ENCODE measurements at places on chromosomes 16 and 17.

- no peak for DNase-seq
These were observed 1.5 kb downstream of the C17orf114 start for GRCh38 chr17:4800462-4801196.

- no peak for DNase-seq
These were observed 312.5 kb downstream of the GRIN2A start for GRCh38 chr16:9869776-9870175.

DNA sequence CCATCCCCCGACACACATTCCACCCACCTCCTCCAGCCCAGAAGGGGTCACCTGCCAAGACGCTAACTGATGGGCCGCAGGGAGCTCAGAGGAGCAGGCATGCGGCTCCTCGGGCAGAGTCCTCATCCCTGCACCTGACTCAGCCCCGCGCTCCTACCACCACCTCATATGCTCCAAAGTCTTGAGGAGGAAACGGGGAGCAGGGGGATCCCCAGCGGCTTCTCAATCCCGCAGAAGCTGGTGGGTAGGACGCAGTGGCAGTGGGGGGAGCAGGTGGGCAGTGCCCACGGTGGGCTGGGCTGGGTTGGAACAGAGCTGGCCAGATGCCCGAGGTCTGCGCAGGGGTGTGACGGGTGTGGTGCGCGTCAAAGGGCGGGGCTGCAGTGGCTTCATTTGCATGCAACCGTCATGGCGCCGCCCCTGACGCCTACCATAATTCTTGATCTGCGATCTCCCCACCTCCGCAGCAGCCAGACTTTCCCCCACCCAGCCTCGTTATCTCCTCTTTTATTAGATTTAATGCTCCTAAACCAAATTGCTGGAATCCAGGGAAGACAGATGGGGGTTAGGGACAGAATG lies 39.0 kb upstream of the EMP2 start:
- DNase-seq = peak; percentile 38

DNA sequence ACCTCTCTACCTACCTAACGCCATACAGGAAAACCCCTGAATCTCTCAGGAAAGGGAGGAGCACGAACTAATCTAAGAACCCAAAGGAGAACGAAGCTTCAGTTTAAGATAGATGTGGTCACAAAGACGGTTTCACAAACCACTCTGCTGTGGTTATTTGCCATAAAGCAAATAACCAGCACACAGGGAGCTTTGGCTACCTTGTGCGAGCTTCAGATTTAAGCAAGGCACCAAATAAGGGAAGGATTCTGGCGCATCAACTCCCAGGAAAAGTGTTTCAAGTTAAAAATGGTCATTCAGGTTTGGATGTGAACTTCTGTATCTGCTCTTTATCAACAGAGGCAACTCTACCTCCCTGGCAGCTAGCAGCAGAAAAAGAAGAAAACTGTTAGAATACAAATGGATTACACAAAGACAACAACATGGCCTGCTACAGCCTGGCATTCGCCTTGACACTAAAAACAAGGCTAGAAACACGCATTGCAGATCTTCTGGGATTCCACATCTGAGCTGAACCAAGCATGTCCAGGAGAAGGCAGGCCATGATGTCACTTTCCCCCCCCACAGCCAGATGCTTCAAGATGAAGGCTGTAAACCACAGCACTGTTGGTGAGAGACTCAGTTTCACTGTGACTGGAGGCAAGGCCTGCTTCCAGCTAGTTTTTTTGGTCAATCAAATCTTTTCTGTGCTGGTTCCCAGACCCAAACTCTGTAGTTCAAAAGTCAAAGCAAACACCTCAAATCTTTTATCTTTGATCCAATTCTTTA lies 43.6 kb downstream of the SMG6 start:
- DNase-seq = peak; percentile 50

GRCh38 chr16:27718201-27719105 lies 168.5 kb downstream of the KATNIP start:
- DNase-seq = no peak

- DNase-seq = no peak
These were observed 1.7 kb downstream of the METRNL start for GRCh38 chr17:83080858-83081683.

GRCh38 chr17:49931416-49932137 lies 37.4 kb upstream of the DLX4 start:
- no peak for DNase-seq

DNA sequence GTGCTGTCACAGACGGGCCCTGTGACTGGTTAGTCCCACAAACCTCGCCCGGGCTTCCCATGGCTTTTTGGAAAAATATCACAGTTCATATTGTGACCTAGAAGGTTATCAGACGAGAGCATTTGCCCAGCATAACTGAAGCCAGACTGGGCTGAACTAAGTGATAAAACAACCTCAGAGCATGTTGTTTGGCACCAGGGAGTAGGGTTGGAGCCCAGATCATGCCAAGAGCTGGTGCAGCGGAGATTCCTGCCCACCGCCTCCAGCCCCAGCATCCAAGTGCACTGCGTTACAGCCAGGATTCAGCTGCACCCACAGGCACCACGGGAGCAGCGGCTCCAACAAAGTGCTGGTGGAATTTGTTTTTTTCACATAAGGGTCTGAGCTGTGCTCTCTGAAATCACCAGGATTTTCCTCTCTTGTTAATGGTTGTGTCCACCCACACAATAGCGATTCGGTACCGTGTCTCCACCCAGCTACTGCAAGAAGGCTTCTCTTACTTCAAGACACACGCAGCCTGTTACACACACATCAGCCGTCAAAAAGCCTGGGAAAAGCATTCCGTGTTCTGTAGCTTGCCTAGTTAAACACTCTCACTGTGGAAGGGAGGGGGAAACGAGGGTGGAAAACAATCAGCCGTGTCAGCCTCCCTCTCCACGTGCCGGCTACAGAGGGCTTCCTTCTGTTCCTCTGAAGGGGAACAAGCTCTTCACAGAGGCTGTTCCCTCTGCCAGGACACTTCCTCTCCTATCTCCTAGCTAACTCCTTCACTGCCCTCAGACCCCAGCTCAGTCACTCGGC lies 273.8 kb downstream of the C16orf95 start:
- DNase-seq = no peak

DNA sequence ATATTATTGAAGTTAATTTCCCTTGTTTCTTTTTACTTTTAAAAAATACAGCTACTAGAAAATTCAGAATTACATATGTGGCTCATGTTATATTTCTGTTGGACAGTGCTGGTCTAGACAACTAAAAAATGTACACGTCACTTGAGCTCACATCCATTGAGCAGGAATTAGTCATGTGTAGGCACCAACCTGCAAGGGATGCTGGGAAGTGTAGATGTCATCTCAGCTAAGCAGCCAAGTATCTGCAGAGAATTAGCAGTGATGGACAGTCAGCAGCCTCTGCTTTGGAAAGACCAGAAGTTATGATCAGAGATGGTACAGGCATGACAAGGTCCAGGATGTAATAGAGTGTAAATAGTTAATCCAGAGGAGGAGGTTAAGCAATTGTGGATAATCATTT lies 87.1 kb upstream of the HS3ST2 start:
- no peak for DNase-seq
